Activated CD8-positive, alpha-beta memory T cell treated with anti-CD3 and anti-CD28 coated beads for 4 hours (primary cell): ENCODE measurements at places on chromosomes 5 and 9.

- DNase-seq = no peak
These were observed 60.2 kb upstream of the UNC5A start for GRCh38 chr5:176750144-176750543.

GRCh38 chr9:132910376-132910775 lies 31.7 kb downstream of the SPACA9 start:
- no peak for DNase-seq

GRCh38 chr5:74594137-74595040 lies 46.1 kb downstream of the ENC1 start:
- DNase-seq = no peak

DNA sequence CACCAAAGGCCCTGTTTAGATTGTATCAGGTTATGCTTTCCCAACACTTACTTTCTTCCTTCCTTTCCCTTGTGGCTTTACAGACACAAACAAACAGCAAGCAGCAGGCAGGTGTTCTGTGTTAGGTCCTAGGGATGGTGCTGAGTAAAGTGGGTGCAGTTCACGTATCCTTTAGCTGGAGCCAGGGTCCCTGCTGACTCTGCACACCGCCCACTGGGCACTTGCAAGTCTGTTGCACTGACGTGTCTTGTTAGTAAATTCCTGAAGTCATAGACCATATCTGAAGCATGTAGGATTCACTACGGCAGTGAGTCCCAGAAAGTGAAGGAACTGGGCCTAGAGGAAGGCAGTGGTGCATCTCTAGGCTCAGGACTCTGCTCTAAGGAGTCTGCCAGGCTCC lies 96.5 kb downstream of the DAPK1 start:
- no peak for DNase-seq

GRCh38 chr5:133384120-133384855 lies 228.1 kb downstream of the FSTL4 start:
- no peak for DNase-seq

- no peak for DNase-seq
These were observed 26.4 kb downstream of the ANXA6 start for GRCh38 chr5:151130922-151131891.

DNA sequence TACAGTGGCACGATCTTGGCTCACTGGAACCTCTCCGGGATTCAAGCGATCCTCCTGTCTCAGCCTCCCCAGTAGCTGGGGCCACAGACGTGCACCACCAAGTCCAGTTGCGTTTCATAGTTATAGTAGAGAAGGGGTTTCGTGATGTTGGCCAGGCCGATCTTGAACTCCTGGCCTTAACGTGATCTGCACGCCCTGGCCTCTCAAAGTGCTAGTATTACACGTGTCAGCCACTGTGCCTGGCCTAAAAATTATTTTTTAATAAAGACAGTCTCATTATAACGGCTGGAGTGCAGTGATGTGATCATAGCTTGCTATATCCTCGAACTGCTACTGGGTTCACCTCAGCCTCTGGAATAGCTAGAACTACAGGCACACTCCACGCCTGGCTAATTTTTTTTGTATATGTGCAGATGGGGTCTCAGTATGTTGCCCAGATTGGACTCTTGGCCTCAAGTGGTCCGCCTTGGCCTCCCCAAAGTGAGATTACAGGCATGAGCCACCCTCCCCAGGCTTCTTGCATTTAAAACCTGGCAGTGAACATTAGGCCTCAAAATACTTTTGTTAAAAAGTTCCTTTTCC lies 4.4 kb downstream of the NPM1 start:
- no peak for DNase-seq

- DNase-seq = no peak
These were observed at the start of gene DBN1 for GRCh38 chr5:177473443-177474001. DBN1 (minus strand) TSS chr5:177473634; CDS start chr5:177473521, 113 bp downstream.

DNA sequence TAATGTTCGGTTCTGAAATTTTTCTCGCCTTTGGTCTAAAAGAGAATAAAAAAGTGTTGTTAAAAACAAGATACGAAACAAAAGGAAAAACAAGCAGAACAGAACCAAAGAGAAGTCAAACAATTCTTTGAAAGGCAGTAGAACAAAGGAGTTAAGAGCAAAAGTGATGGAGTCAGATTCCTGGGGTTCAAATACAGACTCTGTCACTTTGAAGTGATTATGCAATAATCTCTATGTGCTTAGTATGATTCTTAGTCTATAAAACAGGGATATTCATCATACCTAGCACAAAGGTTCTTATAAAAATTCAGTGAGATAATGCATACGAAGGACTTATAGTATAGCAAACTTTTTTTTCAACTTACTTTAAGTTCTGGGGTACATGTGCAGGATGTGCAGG lies 48.3 kb downstream of the C9 start:
- no peak for DNase-seq

DNA sequence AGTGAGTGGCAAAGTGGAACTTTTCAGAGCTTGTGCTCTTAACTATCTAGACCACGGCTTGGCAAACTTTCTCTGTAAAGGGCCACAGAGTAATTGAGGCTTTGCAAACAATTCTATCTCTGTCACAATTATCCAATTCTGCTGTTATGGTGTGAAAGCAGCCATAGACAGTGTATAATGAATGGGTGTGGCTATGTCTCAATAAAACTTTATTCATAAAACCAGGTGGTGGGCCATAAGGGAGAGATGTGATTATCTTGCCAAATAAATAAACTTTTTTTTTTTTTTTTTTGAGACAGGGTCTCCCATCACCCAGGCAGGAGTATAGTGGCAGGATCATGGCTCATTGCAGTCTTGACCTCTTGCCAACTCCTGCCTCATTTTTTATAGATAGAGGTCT lies 78.7 kb upstream of the GNA14 start:
- DNase-seq = no peak

DNA sequence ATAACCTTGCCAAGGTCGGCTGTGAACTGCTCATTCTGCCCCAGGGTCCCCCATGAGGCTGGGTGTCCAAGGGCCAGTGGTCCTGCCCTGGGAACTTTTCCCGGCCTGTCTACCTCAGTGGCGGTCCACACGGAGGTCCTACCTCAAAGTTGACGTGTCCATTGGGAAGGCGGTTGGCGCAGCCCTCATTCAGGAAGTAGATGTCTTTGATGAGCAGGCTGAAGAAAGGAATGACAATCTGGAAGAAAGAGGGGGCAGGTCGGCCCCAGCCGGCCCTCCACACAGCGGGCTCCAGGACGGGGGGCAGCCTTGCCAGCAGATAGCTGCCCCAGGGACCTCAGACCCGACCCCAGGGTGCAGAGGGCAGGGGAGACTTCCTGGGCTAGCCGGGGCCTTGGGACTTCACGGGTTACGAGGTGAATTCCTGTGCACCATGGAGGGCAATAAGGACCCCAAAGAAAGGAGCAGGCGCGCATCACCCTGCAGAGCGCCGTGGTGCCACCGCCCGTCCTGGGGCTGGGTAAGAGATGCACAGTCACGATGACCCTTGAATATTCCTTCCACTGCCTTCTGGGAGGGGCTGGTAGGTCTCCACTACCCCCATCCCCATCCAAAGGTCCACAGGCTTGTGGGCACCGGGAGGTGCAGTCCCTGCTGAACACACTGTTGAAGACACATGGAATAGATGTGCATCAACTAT lies 42.9 kb upstream of the RNF130 start:
- no peak for DNase-seq

DNA sequence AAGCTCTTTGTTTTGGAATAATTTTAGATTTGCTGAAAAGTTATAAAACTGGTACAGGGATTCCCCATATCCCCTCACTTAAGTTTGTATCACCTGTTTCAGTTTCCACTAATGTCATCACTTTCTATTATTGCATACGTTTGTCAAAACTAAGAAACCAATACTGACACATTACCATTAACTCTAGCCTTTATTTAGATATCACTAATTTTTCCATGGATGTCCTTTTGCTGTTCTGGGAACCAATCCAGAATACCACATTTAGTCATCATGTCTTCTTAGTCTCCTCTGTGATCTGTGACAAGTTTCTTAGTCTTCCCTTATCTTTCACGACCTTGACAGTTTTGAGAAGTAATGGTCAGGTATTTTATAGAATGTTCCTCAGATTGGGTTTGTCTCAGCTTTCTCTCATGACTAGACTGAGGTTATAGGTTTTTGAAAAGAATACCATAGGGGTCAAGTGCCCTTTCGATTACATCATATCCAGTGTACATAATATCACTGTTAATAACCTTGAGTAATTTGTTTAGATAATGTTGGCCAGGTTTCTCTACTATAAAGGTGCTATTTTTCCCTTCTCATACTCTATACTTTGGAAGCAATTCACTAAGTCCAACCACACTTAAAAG lies 51.9 kb upstream of the NMUR2 start:
- DNase-seq = no peak

DNA sequence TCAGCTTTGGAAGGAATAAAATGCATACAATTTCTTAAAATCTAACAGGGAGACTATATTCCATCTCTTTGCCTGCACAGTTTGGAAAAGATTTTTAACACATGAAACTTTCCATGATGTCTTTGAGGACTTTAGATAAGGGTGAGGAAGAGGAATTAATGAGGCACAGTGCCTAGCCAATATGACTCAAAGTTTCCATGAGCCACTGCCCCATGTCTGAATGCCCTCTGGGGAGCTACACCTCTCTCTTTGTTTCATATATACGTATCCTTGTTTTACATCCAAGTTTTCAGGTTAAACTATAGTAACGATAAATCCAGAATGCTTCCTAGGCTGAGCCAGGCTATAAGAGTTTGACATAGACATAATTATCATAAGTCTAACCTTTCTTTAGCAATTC lies 349.3 kb upstream of the TLE4 start:
- DNase-seq = no peak
